ENCODE measurements at places on chromosomes 3 and 15.
A peak's percentile ranks its signal among the peaks of the same experiment; 100 is the strongest.

DNA sequence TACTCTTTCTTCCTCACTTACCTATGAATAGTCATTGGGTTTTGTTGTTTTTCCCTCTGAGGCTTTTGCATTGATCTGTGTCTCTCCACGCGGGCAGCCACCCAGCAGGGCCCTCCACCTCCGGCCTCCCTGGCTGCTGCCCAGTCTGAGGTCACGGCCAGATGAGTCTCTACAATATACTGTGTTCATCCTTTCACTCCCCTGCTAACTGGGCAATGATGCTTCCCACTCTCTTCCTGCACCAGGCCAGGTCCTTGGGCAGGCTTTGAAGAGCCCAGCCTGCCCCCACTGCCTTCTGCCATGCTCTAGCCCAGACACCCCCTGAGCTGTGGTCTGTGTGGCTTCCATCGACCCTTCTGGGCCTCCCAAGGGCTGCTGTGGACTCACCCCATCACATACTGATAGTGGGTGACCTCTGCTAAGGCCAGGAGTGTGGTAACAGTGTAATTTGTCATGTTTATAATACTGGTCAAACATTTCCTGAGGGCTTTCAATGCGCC lies 18.0 kb downstream of the PDIA5 start:
- no peaks in the 10 kb centered on the region for H3K27me3 ChIP-seq
- H3K36me3 ChIP-seq = no peaks in the 10 kb centered on the region
- H3K4me1 ChIP-seq = no peaks in the 10 kb centered on the region
- peak overlapping the region; percentile 30 for H3K27ac ChIP-seq

DNA sequence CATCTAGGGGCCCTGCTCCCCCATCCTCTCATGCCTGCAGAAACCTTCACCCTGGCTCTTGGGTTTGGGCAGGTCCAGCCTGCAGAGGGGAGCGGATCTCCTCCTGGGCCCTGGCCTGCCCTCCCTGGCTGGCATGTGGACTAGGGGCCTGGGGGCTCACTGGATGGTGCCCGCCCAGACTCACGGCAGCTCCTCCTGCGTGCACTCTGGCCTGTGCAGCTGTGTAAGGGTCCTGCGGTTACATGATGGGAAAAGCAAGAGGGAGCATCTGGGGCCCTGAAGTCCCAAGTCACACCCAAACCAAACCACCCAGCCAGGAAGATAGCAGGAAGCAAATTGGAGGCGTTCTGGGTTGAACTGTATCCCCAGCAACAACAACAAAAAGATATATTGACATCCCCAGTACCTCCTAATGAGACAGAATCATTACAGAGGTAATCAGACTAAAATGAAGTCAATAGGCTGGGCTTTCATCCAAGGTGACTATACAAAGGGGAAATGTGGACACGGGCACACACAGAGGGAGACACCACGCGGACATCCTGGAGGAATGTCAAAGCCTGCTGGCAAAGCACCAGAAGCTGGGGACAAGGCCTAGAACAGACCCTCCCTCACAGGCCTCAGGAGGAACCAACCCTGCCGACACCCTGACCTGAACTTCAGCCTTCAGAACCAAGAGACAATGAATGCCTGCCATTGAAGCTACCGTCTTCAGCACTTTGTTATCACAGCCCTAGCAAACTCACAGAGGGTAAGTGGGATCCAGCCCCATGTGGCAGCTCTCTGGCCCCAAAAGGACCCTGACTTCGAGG lies 10.4 kb upstream of the CLK3 start:
- no peak overlapping the region for H3K4me3 ChIP-seq
- DNase-seq = no peak
- no peak overlapping the region for H3K27ac ChIP-seq
- H3K36me3 ChIP-seq = no peaks in the 10 kb centered on the region
- H3K4me1 ChIP-seq = no peaks in the 10 kb centered on the region

- H3K27me3 ChIP-seq = no peaks in the 10 kb centered on the region
- DNase-seq = no peak
- H3K27ac ChIP-seq = no peak overlapping the region
- H3K36me3 ChIP-seq = no peaks in the 10 kb centered on the region
- no peak overlapping the region for H3K4me3 ChIP-seq
Measured at GRCh38 chr3:98014268-98014585, 20.9 kb downstream of the GABRR3 start.

- no peaks in the 10 kb centered on the region for H3K27me3 ChIP-seq
- no peaks in the 10 kb centered on the region for H3K36me3 ChIP-seq
- no peaks in the 10 kb centered on the region for H3K4me1 ChIP-seq
- DNase-seq = no peak
- H3K27ac ChIP-seq = peak overlapping the region; percentile 74
Measured at GRCh38 chr3:184756151-184757021, 44.5 kb upstream of the MAGEF1 start.

DNA sequence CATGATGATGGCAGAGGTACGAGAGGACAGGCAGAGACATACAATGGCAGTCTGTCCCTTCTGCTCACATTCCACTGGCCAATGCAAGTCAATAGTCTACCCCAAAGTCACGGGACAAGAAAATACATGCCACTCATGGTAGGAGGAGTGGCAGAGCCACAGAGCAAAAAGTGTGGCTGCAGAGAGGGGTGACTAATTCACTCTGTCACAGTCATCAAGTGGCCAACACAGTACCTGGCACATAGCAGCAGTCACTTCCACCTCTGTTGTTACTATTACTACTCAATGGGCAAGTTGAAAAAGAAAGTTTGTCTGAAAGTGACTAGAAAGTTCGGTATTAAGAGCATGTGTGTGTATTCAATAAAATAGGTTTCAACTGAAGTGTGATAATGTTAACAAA lies 91.4 kb downstream of the SMAD3 start:
- no peak overlapping the region for H3K27ac ChIP-seq
- H3K4me1 ChIP-seq = no peaks in the 10 kb centered on the region
- no peaks in the 10 kb centered on the region for H3K36me3 ChIP-seq
- H3K27me3 ChIP-seq = no peaks in the 10 kb centered on the region
- H3K4me3 ChIP-seq = no peak overlapping the region
- no peak for DNase-seq

DNA sequence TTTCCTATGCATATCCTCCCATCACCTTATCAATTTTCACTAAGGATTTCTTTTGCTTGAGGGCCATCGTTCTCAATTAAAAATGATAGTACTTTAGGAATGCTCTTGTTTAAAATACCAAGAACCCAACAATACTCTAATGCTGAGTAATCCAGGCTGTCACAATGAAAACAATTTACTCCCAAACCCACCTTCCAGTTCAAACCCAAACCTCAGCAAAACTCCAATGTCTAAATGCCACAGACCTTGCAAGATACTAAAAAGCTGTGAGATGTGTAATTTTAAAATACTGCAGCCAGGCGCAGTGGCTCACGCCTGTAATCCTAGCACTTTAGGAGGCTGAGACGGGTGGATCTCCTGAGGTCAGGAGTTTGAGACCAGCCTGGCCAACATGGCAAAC lies 889.8 kb downstream of the ROBO1 start:
- DNase-seq = no peak
- no peaks in the 10 kb centered on the region for H3K27me3 ChIP-seq
- no peak overlapping the region for H3K4me3 ChIP-seq
- H3K36me3 ChIP-seq = no peaks in the 10 kb centered on the region
- H3K27ac ChIP-seq = no peak overlapping the region

DNA sequence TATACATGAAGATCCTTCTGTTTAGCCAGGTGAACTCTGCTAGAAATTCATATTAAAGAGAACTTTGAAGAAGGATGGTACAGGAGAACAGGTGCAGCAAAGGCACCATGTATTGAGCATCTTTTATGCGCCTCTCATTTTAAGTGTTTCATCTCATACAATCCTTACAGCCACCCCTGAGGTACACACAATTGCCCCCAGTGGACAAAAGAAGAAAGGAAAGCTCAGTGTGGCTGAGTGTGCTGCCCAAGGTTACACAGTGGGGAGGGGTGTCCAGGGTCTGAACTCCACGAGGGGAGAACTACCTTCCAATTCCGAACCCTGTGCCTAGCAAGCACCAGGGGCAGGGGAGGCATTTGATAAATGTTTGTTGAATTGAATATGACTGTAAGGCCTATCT lies 98.6 kb downstream of the MECOM start:
- no peaks in the 10 kb centered on the region for H3K4me1 ChIP-seq
- no peaks in the 10 kb centered on the region for H3K36me3 ChIP-seq
- no peak overlapping the region for H3K4me3 ChIP-seq
- no peaks in the 10 kb centered on the region for H3K27me3 ChIP-seq
- no peak for DNase-seq

Measured in Peyer's patch (tissue), 4 donors.